IMR-90 (cell line): ENCODE measurements at places on chromosomes 11 and 22. TPM values are rescaled to one million over a fixed set of nuclear protein-coding genes. Genes with fewer than 3 reads are reported as not detected.

- DNase-seq, result peak; percentile 80
These were observed at the start of gene PPP1R14B for GRCh38 chr11:64246871-64247728. Gene PPP1R14B (minus strand): TSS chr11:64246943. CDS start chr11:64246673, 270 bp downstream.

- DNase-seq, result no peak
These were observed 4.7 kb downstream of the CARNS1 start for GRCh38 chr11:67420147-67420645.

DNA sequence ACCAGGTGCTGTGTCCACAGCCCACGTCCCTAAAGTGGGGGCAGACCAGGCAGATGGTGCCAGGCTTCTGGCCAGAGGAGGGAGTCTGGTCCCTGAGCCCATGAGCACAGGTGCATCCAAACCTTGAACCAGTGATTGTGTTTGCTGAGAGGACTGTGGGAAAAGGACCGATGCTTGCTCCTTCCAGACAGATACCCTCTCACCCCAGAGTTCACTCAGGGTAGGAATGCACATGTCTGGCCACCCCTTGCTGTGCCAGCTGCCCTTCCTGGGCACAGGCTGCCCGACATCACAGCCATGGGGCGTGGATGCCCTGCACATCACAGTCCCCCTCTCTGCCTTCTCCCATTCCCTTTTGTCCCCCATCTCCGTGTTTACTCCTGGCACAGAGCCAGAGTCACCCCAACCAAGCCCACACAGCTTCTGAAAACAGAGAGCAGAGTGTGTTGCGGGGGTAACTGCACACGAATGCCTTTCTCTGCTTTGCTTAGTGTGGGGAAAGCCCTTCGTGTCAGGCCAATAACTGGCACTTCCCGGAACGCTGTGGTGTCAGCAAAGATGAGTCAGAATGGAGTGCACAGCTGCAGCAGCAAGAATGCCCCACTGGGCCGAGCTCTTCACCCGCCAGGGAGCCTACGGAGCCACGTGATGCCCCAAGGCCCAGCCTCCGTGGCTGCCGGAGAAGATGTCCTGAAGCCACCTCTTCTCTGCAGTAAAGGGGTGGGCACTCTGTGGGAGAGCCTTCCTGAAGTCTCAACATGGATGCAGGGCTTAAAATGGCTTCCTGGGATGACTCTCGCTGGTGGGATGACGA lies 7.6 kb downstream of the CARS1 start:
- peak; percentile 98 for DNase-seq

- no peak for DNase-seq
These were observed 5.6 kb upstream of the APOBEC3H start for GRCh38 chr22:39091126-39092081.

GRCh38 chr11:119885067-119885466 lies 156.1 kb upstream of the NECTIN1 start:
- DNase-seq, result no peak

GRCh38 chr22:49107961-49108530 lies 719.6 kb downstream of the BRD1 start:
- DNase-seq, result no peak

DNA sequence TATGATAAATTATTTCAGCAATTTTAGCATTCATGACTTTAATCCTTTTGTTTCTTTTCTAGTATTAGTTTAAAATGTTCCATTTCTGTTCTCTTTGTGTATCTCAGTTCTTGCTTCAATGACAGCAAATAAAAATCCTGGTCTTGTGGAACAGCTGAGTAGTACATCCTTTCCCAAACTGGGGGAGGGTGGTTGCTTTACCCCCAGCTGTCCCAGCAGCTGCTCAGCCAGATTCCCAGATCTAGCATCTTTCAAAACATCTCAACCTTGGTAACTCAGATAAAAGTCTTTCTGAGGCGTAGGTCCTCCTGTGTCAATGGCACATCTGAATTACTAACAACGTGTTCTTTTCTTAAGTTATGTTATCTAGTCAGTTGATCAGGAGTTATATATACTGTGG lies 72.2 kb upstream of the GRK2 start:
- no peak for DNase-seq

- DNase-seq, result no peak
These were observed 12.7 kb upstream of the MSANTD2 start for GRCh38 chr11:124812876-124813275.

DNA sequence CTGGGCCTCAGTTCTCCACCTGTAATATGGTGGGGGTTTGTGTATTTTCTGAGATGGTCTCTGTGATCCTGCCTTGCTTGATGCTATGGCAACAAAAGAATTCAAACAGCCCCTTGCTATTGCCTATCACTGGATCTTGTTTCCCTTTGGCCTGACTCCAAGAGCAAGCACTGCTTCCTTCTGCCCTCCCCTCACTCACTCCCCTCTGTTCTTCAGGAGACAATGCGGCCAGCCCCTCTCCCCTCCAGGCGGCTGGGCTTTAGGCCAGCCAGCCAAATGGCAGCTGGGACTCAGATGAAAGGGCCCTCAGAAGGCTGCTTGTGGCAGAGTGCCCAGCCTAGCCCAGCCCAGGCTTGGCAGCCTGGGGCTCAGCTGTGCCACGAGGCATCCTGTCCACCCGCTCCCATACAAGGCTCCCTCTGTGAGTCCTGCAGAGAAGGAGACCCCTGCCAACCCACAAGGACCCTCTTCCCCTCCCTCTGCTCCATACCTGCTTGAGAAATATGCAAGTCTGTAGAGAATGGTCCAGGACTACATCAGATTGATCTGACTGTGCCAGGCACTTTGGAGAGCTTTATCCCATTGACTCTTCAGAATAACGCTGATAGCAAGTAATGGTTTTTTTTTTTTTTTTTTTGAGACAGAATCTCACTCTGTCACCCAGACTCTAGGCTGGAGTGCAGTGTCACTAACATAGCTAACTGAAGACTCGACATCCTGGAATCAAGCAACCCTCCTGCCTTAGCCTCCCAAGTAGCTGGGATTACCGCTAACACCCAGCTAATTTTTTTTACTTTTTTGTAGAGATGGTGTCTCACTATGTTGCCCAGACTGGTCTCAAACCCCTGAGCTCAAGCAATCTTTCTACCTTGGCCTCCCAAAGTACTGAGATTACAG lies 7.6 kb upstream of the KCTD14 start:
- DNase-seq, result peak; percentile 50

DNA sequence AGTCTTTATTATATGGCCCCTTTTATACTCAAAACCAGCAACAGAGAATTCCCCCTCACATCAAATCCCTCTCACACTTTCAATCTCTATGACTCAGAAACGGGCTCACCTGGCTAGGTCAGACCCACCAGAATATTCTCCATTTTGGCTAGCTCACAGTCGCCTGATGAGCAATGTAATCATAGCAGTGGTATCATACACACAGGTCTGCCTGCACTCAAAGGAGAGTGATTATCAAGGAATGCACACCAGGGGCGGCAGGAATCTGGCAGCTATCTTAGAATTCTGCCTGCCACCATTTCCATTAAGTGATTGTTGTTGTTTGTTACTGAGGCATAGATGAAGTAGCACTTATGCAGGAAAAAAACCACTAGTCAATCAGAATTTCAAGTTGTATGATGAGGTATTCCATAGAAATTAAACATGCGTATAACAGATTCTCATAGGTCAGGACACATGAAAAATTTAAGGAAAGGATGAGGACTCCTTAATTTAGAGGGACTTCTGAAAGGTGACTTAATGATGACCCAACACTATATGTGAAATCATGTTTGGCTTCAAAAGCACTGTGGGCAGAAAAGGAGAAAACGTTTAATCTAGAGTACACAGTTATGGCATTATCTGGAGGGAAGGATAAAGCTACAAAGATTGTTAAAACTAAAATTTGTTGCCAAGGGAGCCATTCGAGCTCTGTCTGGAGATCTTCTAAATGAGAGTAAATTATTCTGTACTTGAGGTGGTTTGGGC lies 185.8 kb upstream of the DDI1 start:
- peak; percentile 36 for DNase-seq

The SCO2 gene
- total RNA-seq, result 1.3 and 1.7 TPM in 2 replicates

The OR4D5 gene
- not detected in 2 replicates for total RNA-seq

The CCDC88B gene
- total RNA-seq, result 1.3 and 1.7 TPM in 2 replicates

The PTPN5 gene
- total RNA-seq, result not detected in 2 replicates

The GAB4 gene
- total RNA-seq, result not detected in 2 replicates

The FGF3 gene
- not detected in 2 replicates for total RNA-seq

The FXYD2 gene
- total RNA-seq, result not detected in 2 replicates

The CTSF gene
- 3.6 and 4.1 TPM in 2 replicates for total RNA-seq
